ENCODE measurements at places on chromosomes 7 and 10.

GRCh38 chr7:100156331-100157068 lies 2.0 kb downstream of the TRAPPC14 start:
- no peak for DNase-seq

GRCh38 chr7:105098863-105099515 lies 85.0 kb downstream of the KMT2E start:
- no peak for DNase-seq

GRCh38 chr10:34291466-34292193 lies 523.5 kb downstream of the PARD3 start:
- no peak for DNase-seq

- DNase-seq, result no peak
Observed at GRCh38 chr10:123102673-123103072, 33.1 kb upstream of the HMX3 start.

DNA sequence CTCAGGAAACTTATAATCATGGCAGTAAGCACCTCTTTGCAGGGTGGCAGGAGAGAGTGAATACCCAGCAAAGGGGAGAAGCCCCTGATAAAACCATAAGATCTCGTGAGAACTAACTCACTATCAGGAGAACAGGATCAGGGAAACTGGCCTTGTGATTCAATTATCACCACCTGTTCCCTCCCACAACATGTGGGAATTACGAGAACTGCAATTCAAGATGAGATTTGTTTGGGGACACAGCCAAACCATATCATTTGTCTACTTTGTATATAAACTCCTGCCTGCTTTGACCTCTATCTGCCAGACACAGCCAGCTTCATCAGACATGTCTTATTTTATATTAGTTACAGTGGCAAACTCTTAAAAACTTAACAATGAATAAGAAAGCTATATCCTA lies 50.4 kb downstream of the ARMC3 start:
- DNase-seq, result peak; percentile 87

DNA sequence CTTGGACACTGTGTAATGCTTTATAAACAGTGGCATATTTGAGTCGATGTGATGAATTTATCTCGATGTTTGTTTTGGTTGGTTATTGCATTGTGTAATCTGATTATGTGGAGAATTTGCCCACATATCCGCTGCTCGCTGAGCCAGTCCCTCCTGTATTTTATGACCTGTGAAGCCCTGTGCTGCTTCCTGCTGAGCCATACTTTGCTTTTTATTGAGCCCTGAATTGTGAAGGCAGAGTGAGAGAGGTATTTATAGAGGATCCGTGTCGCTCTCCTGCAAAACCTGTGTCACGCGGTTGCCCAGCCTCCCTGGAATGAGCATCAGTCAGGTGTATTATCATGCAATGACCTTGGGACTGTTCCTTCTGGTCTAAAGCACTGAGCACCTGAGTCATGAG lies 253.7 kb downstream of the ARHGAP21 start:
- DNase-seq, result peak; percentile 98
